ENCODE measurements at places on chromosomes 1 and 21. TPM values are rescaled to one million over a fixed set of nuclear protein-coding genes. Genes with fewer than 3 reads are reported as not detected.

Gene CNIH3
- 14.0 TPM for total RNA-seq

Gene FABP3
- 19.1 TPM for total RNA-seq

Gene C1orf146
- total RNA-seq, result not detected

Gene OR2T35
- not detected for total RNA-seq

Gene CELA3A
- total RNA-seq, result not detected

Gene FNDC10
- total RNA-seq, result 0.45 TPM

Gene KRTAP10-11
- not detected for total RNA-seq

Gene FAM163A
- total RNA-seq, result not detected

Gene FMO4
- 3.7 TPM for total RNA-seq

Gene TNFAIP8L2
- total RNA-seq, result not detected

Gene PTCH2
- total RNA-seq, result 0.38 TPM

Gene S100A7A
- not detected for total RNA-seq

Gene FAM131C
- total RNA-seq, result 0.08 TPM

Gene VSIG8
- 0.08 TPM for total RNA-seq

Gene INAVA
- total RNA-seq, result not detected

Gene ZRANB2
- 15.3 TPM for total RNA-seq

Gene SPRR2G
- not detected for total RNA-seq

Gene SLC27A3
- 4.4 TPM for total RNA-seq

Gene WDR64
- total RNA-seq, result not detected

Gene PRKCZ
- total RNA-seq, result 9.1 TPM

Gene SPRR2A
- not detected for total RNA-seq

Gene KIAA0040
- 0.47 TPM for total RNA-seq

Gene FCRL4
- not detected for total RNA-seq

Gene CAMTA1
- 53.1 TPM for total RNA-seq

Gene DFFA
- 40.3 TPM for total RNA-seq

Gene ZBTB18
- total RNA-seq, result 6.8 TPM

Gene PROK1
- not detected for total RNA-seq

Gene PLA2G2F
- not detected for total RNA-seq

Gene NIPAL3
- 25.3 TPM for total RNA-seq

Gene ATP1A2
- total RNA-seq, result 0.08 TPM

Gene DIO1
- total RNA-seq, result not detected

Gene INSRR
- under 0.01 TPM for total RNA-seq

Gene TEX38
- total RNA-seq, result not detected

Gene PCNX2
- total RNA-seq, result 21.9 TPM

Gene STUM
- total RNA-seq, result 0.23 TPM

Gene CELA2B
- not detected for total RNA-seq

Gene GJB3
- 0.75 TPM for total RNA-seq

Gene CCDC30
- 0.38 TPM for total RNA-seq

Gene C1orf216
- total RNA-seq, result 16.5 TPM

Gene ROR1
- 15.1 TPM for total RNA-seq

Gene PGLYRP4
- not detected for total RNA-seq

Gene FDPS
- 100 TPM for total RNA-seq

Gene KLF18
- total RNA-seq, result not detected

Gene CFHR5
- not detected for total RNA-seq

Gene KIF21B
- under 0.01 TPM for total RNA-seq

Gene KRTAP10-5
- not detected for total RNA-seq

Gene PGLYRP3
- total RNA-seq, result not detected

Gene FAM151A
- not detected for total RNA-seq

Gene LCE6A
- total RNA-seq, result not detected

Gene SARS1
- total RNA-seq, result 296 TPM

Gene TMEM82
- total RNA-seq, result not detected

Gene NOS1AP
- 0.08 TPM for total RNA-seq

Gene DCST2
- not detected for total RNA-seq

Gene PIK3CD
- 6.6 TPM for total RNA-seq

Gene ASCL5
- not detected for total RNA-seq

Gene RGS4
- 31.8 TPM for total RNA-seq

Gene CFAP410
- 14.4 TPM for total RNA-seq

Gene CBR3
- total RNA-seq, result 10.4 TPM

Gene CRYAA
- total RNA-seq, result not detected
